ENCODE measurements at places on chromosomes 3 and 15.

- DNase-seq, result no peak
These were observed 18.2 kb upstream of the SNRPA1 start for GRCh38 chr15:101313041-101313761.

DNA sequence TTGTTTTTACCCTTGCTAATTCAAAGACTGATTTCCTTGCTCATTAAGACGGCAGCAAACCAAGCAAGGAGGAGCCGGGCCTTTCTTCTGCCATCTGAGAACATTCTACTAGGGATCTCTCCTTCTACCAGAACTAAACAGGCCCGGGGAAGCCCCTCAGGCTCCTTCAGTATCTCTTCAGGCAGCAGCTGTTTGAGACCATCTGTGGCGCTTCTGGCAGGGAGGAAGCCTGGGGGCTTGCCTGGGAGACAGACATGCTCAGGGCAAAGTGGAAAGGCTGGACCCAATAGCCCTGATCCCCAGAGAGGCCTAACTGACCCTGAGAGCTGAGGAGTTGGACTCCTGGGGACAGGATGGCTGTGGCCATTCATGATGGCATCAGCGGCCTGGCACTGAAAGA is 67.9 kb downstream of the FEM1B start:
- no peak for DNase-seq

DNA sequence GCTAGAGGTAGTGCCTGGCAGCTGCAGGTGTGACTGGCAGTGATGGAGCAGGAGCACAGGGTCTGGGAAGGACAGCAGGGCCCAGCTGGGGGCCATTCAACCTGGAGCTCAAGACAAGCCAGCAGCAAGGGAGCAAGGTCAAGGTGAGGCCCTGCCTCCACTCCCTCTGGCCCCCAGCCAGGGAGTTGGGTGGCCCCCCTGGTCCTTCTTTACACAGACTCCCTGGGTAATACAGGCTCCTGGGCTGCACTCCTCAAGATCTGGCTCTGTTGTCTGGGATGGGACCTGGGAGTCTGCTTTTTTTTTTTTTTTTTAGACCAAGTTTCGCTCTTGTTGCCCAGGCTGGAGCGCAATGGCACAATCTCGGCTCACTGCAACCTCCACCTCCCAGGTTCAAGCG is 14.5 kb downstream of the GNAI2 start:
- DNase-seq, result no peak

DNA sequence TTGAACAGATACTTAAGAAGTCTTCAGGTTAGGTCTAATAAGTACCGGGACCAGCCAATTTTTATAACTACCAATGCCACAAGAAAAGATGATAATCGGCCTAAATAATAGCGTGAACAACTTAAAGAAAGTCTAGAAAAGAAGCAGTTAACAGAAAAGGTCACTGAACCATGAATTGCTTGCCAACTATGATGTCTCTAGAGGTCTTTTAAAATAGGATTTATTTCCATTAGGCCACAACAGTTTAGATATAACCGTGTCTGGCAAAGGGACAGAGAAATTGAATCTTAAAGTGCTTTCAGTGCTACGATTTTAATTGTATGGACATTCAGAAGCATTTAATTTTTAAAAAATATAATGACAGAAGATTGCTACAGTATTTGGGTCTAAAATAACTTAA is 1070.4 kb downstream of the ROBO1 start:
- DNase-seq, result no peak

DNA sequence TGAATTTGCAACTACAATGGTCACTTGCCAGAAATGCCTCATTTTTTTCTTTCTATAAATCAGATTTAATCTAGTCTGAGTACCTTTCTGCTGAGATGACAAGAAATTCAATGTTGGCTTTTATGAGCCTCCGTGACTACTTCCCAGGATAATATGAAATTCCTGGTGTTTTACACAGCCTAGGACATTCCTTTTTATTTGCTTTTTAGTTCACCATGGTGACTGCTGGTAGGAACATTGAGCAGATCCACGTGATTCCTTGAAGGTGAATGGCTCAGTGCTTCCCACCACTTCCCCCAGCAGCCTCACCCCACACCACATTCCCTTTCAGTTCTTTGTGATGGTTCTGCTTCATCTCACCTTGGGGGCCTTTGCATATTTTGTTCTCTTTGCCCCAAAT is 4.3 kb upstream of the NPTN start:
- DNase-seq, result no peak

- no peak for DNase-seq
These were observed 78.4 kb upstream of the LIMD1 start for GRCh38 chr3:45515999-45516725.

GRCh38 chr3:89447243-89447642 is 339.8 kb downstream of the EPHA3 start:
- no peak for DNase-seq

DNA sequence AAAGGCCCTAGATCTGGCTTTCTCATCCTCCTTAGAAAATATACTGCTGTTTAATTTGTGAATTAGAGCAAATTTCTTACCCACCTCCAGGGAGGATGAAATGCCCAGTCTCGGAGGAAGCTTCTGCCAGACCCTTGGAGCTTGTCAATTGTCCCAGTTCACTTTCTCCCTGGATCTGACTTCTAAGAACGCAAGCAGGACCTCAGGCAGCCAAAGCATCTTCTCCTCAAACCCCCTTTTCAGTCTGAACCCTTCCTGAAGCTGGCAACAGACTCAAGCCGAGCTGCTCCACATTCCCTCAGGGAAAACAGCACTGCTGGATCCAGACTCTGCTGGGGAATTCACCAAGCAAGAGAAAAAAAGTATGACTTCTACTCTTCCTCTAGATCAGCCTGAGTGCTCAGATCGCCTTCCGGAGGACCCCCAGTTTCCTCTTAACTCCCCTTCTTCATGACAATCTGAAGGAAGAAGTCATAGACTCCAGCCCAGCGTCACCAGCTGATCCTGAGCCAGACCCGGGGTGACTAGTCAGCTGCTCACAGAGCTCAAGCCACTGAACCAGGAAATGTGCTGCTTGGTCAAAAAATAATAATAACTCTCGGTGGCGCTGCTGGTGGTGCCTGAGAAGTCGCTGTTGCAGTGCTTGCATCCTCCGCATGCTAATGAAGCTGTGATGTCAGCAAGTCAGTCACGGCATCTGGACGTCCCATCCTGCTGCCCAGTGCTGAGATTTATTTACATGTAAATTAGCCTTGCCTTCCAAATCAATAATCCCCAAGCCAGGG is at the start of gene PRICKLE2:
TSS of gene PRICKLE2 (minus strand) at position 641 of the 785 bp plus-strand sequence. CDS start 26,539 bp downstream, outside the sequence.
- DNase-seq, result no peak

Data from CD4-positive, alpha-beta T cell treated with Interleukin-17A for 4 hours (primary cell).